Activated CD8-positive, alpha-beta memory T cell treated with anti-CD3 and anti-CD28 coated beads for 24 hours (primary cell): ENCODE measurements at places on chromosomes 11 and 22.

DNA sequence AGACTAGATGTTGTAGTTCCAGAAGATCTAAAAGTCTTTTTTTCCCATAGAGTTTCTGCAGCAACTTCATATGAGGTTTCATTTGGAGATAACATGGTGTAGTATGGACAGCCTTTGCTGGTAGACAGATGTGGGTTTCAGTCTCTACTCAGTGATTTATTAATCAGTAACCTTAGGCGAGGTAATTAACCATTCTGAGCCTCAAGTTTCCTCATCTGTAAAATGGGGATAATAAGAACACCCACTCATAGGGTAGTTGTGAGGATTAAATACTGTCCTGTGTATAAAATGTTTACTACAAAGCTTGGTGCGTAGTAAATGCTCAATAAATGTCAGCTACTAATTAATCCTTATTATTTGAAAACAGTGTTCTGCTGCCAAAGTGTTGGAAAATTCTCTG, 16.8 kb downstream of the POU2F3 start:
- no peak for DNase-seq

GRCh38 chr22:47586038-47586437, 823.6 kb downstream of the TBC1D22A start:
- DNase-seq: no peak

GRCh38 chr11:73271936-73272679, at the start of gene P2RY6:
TSS of gene P2RY6 (plus strand) at chr11:73272338. CDS start at chr11:73296519, 24,181 bp downstream.
- DNase-seq: peak; percentile 30

GRCh38 chr22:43292630-43293018, 50.5 kb downstream of the SCUBE1 start:
- no peak for DNase-seq

GRCh38 chr11:2652333-2653197, 47.2 kb downstream of the KCNQ1OT1 start:
- no peak for DNase-seq

DNA sequence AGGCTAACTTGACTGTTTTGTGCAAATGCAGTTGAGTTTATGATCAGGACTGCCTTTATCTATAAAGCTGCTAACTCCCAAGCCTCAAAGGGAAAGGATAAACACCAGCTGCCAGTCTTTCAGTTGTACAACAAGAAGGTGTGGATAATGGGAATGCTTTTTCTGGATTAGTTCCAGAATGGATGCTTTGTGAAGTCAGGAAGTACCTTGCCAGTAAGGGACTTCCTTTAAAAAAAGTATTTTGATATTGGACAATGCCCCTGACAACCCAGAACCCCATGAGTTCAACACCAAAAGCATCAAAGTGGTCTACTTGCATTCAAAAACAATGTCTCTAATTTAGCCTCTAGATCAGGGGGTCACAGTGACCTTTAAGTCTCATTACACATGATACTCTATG, 32.0 kb downstream of the OR5A2 start:
- DNase-seq: no peak

DNA sequence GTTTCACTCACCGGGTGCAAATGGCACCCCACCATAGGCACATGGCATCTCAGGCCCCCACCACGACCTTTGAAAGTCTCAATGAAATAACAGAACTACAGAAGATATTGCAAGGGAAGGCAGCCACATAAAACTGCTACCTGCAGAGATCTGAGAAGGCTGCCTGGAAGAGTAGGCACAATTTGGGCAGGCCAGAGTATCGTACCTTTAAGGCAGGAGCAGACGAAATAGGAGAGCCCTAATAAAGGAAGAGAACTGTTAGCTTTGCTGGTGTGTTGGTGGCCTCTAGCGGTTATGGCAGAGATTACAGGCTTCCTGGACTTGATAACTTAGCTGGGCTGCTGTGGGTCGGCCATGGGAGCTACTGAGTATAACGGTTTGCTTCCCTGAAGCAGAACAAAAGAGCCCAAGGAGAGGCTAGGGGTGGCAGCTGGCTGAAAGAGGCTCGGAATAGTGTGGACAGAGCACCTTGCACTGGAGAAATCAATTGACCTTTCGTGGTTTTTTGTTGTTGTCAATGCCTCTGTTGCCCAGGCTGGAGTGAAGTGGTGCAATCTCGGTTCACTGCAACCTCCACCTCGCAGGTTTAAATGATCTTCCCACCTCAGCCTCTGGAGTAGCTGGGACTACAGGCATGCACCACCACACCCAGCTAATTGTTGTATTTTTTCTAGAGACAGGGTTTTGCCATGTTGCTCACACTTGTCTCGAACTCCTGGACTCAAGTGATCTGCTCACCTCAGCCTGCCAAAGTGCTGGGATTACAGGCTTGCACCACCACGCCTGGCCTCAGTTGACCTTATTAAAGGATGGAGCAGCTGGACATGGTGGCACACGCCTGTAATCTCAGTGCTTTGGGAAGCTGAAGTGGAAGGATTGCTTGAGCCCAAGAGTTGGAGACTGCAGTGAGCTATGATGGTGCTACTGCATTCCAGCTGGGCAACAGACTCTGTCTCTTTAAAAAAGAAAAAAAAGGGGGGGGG, 4.8 kb downstream of the SDF2L1 start:
- peak; percentile 84 for DNase-seq

DNA sequence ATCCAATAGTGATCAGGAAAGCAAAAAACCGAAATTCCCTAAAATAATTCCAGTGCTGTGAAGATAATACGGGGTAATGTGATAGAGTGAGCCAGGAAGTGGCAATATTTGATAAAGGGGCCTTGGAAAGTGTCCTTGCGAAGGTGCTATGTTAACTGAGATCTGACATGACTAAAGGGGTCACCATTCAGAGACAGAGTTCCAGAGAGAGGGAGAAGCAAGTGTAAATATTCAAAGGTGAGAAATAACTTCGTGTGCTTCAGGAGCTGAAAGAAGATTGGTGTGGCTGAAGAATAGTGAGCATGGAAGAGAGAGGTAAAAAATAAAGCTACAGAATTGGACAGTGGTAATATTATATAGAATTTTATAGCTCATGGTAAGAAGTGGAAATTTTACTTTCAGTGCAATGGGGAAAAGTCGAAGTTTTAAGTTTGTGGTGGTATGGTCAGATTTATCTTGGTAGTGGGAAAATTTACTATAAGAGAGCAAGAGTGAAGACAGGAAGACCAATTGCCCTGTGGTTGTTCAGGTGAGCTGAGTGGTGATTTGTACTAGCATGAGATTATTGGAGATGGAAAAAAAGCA, 164.5 kb downstream of the JRKL start:
- no peak for DNase-seq

GRCh38 chr11:34358728-34359547, 1.1 kb upstream of the ABTB2 start:
- DNase-seq: peak; percentile 86

DNA sequence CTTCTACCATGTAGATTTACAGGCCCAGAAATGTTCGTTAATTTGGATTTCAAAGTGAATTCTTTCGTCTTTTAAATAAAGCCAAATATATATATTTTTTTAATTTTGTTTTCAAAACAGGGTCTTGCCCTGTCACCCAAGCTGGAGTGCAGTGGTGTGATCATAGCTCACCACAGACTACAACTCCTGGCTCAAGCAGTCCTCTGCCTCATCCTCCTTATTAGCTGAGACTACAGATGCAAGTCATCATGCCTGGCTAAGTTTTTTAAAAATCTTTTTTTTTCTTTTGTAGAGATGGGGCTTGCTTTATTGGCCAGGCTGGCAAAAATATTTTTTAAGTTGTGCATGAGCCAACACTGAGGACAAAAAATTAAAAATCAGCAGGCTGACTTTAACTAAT, 5.0 kb upstream of the LMO2 start:
- DNase-seq: no peak

DNA sequence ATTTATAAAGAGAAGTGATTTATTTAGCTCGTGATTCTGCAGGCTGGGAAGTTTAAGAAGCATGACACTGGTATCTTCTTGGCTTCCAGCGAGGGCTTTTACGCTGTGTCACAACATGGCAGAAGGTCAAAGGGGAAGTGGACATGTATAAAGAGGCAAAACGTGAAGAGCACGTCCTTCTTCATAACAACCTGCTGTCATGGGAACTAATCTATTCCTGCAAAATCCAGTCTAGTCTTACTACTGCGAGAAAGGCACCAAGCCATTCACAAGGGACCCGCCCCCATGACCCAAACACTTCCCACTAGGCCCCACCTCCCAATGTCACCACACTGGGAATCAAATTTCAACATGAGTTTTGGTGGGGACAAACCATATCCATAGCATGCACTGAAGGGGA, 58.3 kb downstream of the AMOTL1 start:
- no peak for DNase-seq

DNA sequence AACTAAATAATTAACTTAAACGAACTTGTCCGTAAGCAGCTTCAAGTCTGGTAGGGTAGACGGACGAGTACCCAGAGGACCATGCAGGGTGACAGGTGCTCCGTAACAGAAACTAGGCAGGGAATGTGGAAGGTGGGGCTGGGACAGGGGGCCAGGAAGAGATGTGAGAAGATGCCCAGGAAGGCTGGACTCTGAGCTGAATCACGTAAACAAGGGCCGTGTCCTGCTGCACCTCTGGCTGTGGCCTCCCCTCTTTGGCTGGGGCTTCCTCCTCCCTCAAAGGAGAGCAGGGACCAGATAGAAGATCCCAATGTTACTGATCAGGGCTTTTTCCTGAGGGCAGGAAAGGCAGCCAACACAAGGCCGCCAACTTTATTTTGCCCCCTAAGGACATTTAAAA, 47.9 kb downstream of the PACSIN2 start:
- no peak for DNase-seq

DNA sequence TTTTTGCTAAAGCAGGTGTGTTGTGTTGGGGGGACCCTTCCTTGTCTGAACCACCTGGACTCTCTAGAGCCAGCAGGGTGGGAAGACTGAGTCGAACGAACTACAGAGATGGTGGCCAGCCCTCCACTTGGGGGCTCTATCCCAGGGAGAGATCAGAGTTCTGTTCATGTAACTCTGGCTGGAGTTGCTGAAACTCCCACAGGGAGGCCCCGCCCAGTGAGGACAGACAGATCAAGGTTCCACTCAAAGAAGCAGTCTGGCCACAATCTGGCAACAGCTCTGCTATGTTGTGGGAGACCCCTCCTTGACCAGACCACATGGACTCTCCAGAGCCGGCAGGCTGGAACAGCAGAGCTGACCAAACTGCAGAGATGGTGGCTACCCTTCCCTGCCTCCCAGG, 20.2 kb upstream of the OR5AK2 start:
- DNase-seq: no peak

DNA sequence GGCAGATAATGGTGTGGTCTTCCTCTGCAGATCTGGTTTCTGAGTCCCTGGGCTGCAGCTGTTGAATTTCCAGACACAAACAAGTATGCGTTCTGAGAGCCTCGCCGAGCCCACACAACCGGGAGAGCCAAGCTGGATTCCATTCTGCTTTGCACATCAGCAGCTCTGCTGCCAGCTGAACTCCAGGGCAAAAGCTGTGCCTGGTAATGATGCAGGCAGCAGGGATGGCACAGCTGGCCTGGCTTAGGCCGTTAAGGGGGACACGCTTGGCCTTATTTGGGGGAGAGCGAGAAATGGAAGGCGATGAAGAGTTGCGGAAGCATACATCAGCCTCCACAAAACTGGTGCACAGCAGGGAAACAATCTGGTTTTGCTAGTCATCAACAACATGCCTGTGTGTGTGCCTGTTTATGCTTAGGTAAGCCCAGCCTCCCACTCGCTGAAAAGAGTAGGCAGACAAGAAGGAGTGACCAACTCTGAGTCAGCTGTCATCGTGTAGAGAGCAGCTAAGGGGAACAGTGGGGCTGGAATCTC, 25.1 kb downstream of the ADAMTS8 start:
- no peak for DNase-seq

DNA sequence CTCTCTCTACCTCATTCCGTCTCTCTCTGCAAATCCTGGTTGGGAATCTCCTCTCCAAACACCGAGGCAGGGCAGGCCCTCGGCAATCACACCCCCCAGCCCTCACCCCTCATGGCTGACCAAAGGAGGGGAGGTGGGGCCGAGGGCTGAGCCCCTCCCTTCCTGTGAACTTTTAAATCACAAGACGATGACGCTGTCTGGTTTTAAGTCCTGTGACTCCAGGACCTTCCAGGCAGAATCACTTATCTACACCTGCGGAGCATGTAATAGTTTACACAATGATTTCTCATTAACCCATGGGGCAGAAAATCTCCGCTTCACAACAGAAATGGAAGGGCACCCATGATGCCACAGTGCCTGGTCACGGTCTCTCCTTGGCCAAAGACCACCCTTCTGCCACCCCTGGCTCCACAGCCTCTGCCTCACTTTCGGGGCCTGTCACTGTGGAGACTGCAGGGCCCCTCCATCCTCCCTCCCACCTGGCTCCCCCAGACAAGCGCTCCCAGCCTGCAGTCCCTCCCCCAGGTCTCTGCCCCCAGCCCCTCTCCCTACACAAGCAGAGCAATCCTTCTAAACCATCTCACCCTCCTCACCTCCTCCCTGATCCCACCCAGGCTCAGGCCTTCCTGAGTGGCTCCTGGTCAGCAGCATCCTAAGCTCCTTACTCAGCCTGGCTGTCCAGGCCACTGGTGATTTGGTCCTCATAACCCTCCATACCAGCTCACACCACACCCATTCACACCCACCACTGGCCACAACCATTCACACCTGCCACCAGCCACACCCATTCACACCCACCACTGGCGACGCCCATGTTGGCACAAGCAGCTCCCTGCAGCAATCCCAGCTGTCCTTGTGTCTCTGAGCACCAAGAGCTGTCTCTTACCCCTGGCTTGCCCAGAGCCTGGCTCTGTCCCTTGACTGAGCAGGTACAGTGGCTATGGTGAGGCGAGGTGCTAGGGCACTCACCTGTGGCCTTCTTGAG, 30.7 kb upstream of the ARFGAP3 start:
- no peak for DNase-seq

DNA sequence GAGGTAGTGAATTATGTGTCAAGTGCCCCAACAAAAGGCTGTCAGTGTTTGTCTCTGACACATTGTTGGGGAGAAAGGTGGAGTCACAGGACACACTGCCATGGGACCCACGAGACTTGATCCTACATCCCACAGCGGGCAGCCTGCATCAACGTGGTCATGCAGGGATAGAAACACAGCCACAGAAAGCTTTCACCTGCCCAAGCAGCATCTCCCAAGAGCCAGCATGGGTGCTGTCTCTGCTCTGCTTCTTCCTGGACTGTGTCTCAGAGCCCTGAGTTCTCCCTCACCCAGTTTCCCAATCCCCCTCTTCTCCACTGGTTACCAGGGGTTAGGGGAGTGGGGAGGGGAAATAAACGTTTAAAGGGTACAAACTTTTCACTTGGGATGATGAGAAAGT, 97.2 kb downstream of the VPREB1 start:
- DNase-seq: no peak

GRCh38 chr11:117610901-117611300, 186.1 kb downstream of the DSCAML1 start:
- no peak for DNase-seq

GRCh38 chr11:17386331-17387084, 2.0 kb downstream of the KCNJ11 start:
- DNase-seq: peak; percentile 69

- no peak for DNase-seq
These were observed 84.1 kb downstream of the LARGE2 start for GRCh38 chr11:46006418-46007070.

GRCh38 chr11:128765104-128765503, 71.2 kb downstream of the FLI1 start:
- no peak for DNase-seq

- DNase-seq: no peak
These were observed 18.6 kb downstream of the GRAMD4 start for GRCh38 chr22:46638601-46639431.
